SIG-M5 (cell line): ENCODE measurements at places on chromosomes 7 and 10.

- DNase-seq, result no peak
These were observed 15.5 kb downstream of the CYP3A4 start for GRCh38 chr7:99768471-99768870.

GRCh38 chr7:111082351-111082750 lies 8.6 kb upstream of the LRRN3 start:
- DNase-seq, result no peak

DNA sequence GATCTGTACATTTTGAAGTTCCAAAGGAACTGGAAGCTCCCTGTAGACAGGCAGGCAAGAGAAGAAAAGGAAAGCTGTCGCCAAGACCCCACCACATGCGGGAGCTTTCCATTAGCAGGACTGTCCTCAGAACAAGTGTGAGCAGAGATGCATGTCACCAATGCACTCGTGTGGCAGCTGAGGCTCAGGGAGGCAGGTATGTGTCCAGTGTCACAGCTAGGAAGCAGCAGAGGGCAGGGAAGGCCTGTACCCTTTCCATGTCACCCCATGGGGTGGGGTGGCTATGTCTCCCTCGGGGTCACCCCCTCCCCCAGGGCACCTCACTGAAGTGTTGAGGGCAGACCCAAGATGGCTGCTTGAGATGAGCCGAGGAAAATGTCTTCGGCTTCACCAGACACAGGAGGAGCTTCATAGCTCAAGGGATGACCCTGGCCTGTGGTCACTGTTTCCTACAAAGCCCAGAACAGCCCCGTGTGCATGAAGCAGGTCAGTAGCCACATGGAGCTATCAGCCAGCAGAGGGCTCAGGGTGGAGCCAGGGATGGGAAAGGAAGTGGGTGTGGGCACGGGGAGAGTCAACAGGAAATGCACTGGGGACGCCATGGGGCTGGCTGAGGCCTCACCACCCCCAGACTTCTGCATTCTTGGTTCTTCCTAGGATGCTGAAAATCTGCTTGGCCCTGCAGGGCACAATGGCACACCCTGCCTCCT lies 96.6 kb downstream of the FAM53B start:
- DNase-seq, result no peak

- DNase-seq, result no peak
These were observed 97.1 kb downstream of the RGS10 start for GRCh38 chr10:119445311-119445934.

- DNase-seq, result no peak
These were observed 716.7 kb downstream of the CCSER2 start for GRCh38 chr10:85045046-85045445.

DNA sequence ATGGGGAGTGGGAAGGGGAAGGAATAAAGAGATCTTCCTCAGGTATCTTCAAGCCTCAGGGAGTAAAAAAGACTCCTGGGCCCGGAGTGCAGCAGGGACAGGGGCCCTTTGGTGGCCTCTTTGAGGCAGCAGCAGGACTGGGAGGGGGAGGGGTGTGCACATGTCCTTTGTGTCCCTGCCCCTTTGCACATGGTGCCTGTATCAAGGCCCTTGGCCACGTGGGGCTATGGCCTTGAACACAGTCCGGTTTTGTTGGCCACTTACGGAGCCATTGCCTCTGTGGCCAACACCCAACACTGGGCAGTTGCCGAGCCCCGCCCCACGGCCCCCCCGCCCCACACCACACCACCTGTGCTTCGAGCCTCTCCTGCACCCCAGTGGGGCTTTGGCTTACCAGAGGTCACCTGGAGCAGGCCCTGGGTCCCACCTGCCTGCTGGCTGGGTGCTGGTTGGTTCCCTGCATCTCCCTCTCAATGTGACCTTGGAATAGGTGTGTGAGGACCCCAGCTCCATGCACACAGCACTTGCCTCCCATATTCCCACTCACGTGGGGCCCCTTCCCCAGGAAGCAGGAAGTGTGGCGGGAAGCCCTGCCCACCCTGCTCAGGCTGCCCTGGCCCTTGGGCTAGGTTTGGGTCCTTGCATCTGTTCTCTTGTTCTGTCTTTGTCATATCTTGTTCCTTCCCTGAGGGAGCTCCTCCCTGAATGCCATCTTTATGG lies 5.4 kb downstream of the SAP25 start:
- no peak for DNase-seq
